ENCODE measurements at places on chromosomes 5 and 9.

GRCh38 chr9:7067169-7067568 is 309.4 kb downstream of the KDM4C start:
- DNase-seq, result no peak

- DNase-seq, result no peak
These were observed 4.9 kb downstream of the NEK6 start for GRCh38 chr9:124262649-124262972.

GRCh38 chr9:131271506-131271931 is 4.8 kb downstream of the FAM78A start:
- no peak for DNase-seq

DNA sequence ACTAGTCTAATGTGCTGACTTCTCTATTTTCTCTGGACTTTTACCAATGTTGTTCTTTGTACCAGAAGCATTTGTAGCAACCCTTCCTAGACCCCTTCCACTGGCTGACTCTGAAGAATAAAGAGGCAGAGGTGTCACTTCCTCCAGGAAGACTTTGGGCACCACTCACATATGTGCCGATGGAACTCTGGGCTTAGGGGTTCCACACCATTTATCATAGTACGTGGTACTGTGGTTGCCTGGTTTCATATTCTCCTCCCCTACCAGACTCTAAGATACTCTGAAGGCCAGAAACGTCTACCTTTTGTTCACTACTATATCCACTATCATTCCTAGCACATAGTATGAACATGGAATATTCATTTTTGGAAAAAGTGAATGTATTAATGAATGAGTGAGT is 88.0 kb downstream of the BNC2 start:
- DNase-seq, result no peak

- no peak for DNase-seq
These were observed 14.4 kb downstream of the GLRX start for GRCh38 chr5:95808013-95808685.
